ENCODE measurements at places on chromosomes 16 and 17. TPM values are rescaled to one million over a fixed set of nuclear protein-coding genes. Genes with fewer than 3 reads are reported as not detected.

NHERF1 gene
- total RNA-seq = 26.9 TPM

ARL16 gene
- total RNA-seq = 35.7 TPM

SLC43A2 gene
- total RNA-seq = 15.7 TPM

AANAT gene
- total RNA-seq = 4.3 TPM

TNFRSF17 gene
- 3.2 TPM for total RNA-seq

CCDC92B gene
- 3.9 TPM for total RNA-seq

MT3 gene
- 4.6 TPM for total RNA-seq

NGFR gene
- 20.6 TPM for total RNA-seq

SPSB3 gene
- 114 TPM for total RNA-seq

C16orf89 gene
- 2.4 TPM for total RNA-seq

EXOSC6 gene
- total RNA-seq = 33.6 TPM

CKLF gene
- 49.5 TPM for total RNA-seq

PIRT gene
- 0.37 TPM for total RNA-seq

CHST5 gene
- 0.55 TPM for total RNA-seq

HYDIN gene
- 54.7 TPM for total RNA-seq
